HS-27A (cell line): ENCODE measurements at places on chromosomes 7 and 10.

DNA sequence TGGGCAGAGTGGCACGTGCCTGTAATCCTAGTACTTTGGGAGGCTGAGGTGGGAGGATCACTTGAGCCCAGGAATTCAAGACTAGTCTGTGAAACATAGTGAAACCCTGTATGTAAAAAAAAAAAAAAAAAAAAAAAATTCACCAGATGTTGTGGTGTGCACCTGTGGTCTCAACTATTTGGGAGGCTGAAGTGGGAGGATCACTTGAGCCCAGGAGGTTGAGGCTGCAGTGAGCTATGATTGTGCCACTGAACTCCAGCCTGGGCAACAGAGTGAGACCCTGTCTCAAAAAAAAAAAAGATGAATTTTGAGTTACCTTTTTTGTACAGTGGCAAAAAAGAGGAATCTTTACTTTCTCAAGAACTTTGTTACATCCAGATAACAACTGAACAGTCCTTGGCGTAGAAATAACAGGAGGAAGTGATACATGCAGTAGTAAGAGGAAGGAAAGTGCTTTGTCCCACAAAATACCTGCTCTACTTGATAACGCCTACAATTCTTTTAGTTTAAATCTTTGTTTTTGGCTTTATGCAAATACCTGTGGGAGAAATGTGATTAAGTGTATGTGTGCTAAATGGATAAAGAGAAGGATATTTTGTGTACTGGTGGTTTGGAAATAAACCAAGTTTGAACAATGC, 29.3 kb downstream of the SPAG6 start:
- no peak for DNase-seq

- DNase-seq = peak; percentile 65
These were observed 9.1 kb upstream of the ASIC3 start for GRCh38 chr7:151038951-151039849.

GRCh38 chr7:156764766-156765165, 124.2 kb downstream of the RNF32 start:
- DNase-seq = no peak

- no peak for DNase-seq
These were observed 189.7 kb downstream of the ZNF248 start for GRCh38 chr10:37667736-37668135.

DNA sequence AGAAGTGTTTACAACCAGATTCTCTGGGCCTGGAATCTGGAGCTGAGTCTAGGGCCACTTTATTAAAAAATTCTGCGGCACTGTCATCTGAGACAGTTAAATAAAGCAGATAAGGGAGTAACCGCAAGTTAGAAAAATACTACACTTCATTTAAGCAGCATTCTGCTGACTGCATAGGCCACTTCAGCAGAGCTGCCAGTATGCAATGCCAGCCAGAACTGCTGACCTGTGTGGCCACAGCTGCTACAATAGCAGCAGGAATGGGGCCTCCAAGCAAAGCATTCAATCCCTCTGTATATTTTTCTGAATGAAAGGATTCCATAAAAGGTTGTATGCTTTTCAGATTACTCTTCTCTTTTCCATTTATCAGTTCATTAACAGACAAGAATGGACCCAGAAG, 136.0 kb downstream of the COL28A1 start:
- no peak for DNase-seq

DNA sequence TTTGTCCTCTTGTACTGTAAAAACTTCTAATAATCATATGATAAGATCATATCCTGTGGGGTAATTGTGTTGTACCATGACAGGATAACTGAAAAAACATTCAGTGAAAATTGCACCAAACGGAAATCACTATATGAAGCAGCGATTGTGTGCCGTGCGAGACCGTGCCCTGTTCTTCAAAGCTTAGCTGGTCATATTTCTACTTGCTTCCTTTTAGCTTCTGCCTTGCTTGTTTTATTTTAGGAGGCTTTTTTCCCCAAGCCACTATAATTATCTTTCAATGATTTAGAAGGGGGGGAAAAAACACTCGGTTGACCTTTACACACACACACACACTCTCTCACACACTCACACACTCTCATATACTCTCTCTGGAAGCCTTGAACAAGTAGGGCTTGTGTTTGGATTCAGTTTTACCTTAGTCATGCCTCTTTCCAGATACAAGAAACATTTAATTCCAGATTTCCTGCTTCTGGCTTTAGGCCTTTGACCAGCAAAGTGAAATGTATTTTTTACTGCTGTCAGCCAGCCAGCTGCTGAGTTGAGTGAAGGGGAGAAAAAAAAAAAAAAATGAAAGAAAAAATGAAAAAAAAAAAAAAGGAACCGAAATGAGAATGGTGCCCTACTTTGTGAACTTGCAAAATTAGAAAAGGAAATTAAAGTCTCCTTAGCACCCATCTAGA, 181.4 kb downstream of the ARID5B start:
- DNase-seq = no peak

DNA sequence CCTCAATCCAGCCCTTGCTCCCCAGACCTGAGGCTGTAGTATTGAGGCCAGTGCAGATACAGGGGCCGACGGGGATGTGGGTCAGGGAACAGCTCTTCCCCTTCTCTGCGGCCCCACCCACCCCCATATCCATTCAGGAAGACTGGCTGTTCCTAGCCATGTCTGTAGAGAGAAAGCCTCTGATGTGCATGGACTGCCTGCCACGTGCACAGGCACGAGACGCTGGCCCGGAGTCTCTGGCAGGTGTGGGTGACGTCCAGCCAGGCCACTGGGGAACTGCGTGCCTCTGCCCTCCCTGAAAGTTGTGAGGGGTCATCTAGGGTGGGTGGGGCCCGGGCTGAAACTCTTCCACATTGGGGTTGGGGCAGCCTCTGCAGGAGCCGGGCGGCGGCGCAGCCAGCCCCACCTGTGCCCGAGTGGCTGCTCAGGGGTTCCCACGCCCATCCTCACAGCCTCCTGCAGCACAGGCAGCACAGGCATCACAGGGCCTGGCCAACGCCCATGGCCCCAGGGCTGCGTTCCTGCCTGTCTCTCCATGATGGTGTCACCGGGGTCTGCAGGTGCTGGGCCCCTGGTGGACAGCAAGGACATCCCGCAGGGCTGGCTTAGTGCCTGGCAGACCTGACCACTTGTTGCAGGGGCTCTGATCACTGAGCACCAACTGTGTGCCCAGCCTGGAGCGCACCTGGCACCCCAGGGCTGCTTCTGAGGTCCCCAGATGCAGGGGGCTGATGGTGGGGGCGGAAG, 27.5 kb downstream of the MICALL2 start:
- DNase-seq = no peak

DNA sequence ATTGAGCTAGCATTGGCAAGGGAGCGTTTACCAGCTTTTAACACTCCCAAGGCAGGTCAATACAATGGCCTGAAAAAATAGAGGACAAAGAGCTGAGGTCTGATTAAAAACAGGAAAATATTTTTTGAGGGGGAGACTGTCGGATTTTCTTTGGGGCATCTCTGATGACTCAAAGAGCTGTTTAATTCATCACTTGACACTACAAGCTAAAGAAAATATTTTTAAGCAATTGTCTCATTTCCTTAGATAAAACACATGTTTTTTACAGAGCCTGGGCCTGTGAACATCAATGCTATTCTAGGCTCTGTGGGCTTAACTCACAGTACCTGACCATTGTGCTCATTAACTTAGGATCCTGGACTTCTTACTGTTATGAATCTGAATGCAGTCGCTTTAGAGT, 100.8 kb downstream of the NRP1 start:
- no peak for DNase-seq

DNA sequence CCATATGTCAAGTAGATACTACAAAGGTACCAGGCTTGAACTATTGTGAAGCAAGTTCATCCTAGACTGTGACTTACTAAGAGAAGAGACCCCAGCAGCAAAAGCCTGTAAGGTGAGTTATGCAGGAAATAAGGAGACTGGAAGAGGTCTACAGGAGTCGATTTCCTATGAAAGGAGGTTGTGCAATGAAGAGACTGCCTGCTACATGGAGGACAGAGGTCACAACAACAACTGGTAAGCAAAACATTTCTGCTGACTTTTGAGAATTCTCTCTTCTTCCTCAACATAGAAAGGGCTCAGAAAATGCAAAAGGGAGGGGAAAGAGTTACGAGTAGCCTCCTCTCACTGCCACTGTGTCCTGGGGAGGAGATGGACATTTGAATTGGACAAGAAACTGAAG, 42.4 kb downstream of the PDK4 start:
- DNase-seq = no peak

DNA sequence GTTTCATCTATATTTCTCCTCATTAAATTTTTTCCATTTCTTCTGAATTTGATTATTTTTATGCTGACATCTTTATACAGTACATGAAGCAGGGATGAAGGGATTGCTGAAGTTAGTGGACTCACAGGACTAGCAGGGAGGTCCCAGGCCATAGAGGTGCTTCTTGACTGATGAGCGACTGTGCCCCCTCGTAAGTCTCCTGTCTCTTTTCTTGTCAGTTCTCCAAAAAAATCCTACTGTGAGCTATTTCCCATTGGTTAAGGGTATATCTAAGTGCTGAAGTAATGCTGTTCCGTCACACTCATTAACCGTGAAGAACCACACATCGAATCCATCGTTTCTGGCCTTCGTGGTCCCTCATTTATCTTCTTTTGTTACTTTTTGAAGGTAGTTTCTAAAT, 27.7 kb downstream of the HECW1 start:
- no peak for DNase-seq

- no peak for DNase-seq
These were observed 1.1 kb upstream of the SFXN4 start for GRCh38 chr10:119166564-119166963.

- DNase-seq = no peak
These were observed 9.5 kb downstream of the PPIA start for GRCh38 chr7:44805950-44806349.

GRCh38 chr10:88934900-88935672, 17.5 kb downstream of the ACTA2 start:
- DNase-seq = no peak

- DNase-seq = no peak
These were observed 49.1 kb downstream of the CTBP2 start for GRCh38 chr10:125111118-125111727.

GRCh38 chr10:74868392-74868977, 42.1 kb downstream of the KAT6B start:
- DNase-seq = no peak

DNA sequence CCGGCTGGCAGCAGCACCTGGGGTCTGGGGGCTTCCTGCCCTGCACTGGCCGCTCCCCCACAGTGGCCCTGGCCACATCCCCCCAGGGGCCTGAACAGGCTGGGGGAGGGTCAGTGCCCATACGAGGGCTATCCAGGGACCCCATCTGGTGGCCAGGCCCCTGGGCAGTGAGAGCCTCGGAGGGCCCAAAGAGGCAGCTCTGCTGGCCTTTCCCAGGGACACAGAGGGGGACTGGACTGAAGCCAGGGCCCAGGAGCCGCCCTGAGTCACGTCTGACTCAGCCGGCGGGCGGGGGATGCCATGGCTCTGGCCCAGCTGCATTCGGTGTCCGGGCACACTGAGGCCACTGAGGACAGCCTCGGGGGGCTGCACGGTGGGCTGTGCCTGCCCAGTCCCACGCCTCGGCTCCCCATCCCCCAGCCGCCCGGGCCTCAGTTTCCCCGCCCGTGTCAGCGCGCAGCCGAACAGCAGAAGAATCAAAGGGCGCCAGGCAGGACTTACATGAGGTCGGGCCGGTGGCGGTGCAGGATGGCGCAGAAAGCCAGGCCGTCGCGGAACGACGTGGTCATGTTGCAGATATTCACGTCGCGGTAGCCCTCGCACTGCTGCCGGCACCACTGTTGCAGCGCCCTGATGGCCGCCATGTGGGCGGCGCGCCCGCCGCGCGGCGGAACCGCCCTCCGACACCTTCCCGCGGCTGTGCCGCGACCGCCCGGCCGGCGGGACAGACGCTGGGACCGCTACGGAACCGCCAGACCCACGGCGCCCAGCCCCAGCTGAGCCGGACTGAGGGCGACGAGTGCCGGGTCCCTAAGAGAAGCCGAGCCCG, at the start of gene MICALL2:
MICALL2 (minus strand) TSS at position 788 of the 829 bp plus-strand sequence; CDS start at position 644, 144 bp downstream.
- peak; percentile 66 for DNase-seq

DNA sequence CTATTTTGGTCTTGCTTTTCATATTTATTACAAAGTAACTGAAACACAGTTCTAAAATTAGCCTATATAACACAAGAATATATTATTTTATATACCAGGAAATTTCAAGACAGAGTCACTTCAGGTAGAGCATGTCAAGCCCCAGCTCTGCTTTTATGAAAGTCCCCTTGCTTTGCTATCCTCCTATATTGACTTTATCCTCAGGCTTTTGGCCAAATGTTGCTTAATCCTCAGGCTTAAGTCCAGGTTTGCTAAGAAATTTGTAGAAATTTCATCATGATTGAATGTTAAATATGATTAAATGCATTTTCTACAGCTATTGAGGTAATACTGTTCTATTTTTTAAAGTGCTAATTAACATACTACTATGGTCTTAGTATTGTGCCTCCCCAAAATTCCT, 227.6 kb downstream of the FZD1 start:
- no peak for DNase-seq

GRCh38 chr10:11162828-11163599, 145.3 kb downstream of the CELF2 start:
- DNase-seq = no peak

GRCh38 chr7:121620206-121620605, 224.1 kb upstream of the FAM3C start:
- DNase-seq = no peak

DNA sequence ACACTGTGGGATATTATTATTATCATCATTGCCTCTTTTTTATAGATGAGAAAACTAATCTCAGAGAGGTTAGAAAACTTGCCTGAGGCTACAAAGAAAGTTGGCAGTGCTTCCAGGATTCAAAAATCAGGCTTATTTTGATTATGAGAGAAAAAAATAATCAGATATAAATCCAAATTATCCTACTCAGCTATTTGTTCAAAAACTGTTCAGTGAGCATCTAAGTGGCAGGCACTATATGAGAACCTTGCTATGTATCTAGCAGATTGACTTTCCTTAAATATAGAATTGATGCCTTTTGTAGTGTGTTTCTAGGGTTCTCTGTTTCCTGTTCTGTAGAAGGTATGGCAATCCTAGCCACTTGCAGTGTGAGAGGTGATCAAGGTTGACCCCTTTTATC, 60.0 kb upstream of the SLC35B4 start:
- no peak for DNase-seq

- no peak for DNase-seq
These were observed 550.7 kb upstream of the MGMT start for GRCh38 chr10:128916383-128916782.

DNA sequence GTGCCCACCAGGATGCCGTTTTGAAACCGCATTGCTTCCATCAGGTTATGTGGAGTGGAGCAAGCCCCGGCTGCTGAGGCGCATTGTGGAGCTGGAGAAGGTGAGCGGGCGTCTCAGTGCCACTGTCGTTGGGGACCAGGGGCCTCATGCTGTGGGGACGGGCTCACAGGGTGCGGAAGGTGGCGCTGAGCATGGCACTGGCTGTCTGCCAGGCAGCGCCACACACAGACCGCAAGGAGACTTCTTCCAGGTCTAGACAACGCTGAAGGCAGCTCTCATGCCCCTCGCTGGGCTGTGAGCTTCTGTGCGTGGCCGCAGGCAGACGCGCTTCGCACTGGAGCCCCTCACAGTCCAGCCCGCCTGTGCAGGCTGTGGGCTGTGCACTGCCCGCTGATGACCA, 29.0 kb downstream of the IQCE start:
- DNase-seq = no peak

DNA sequence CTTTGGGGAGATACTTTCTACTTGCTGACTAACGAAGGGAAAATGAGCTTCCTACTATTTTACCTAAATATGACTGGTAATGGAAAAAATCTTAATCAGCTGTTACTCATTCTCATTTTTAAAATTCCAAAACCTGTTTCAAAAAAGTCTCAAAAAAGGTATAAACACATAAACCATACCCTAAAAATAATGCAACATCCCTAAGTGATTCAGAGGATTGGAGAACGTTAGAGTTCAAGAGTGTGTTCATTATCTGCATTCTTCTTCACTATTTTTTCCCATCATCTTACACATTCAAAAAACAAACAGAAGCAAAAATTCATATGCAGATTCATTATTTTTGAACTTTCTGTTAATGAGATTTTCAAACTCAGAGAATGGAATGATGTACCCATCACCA, 150.4 kb upstream of the GNAI1 start:
- DNase-seq = peak; percentile 65
